ENCODE measurements at places on chromosomes 11 and 22. TPM values are rescaled to one million over a fixed set of nuclear protein-coding genes. Genes with fewer than 3 reads are reported as not detected.

- peak; percentile 28 for DNase-seq
These were observed 71.9 kb upstream of the GRAMD1B start for GRCh38 chr11:123357990-123358827.

DNA sequence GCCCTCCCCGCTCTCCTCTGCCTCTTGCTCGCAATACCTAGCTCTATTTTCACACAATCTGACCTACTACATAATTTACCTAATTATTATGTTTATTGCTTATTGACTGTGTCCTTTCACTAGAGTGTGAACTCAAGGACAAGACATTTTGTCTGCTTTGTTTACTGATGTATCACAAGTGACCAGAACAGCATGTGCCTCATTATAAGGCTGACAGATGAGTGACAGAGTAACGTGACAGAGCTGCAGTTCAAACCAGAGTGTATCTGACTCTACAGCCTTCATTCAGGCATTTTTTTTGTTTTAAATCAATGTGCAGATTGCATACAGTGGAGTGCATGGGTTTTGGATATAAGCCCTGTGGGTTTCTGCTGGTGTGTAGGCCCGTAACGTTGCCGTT, 82.0 kb upstream of the RAB1B start:
- no peak for DNase-seq

DNA sequence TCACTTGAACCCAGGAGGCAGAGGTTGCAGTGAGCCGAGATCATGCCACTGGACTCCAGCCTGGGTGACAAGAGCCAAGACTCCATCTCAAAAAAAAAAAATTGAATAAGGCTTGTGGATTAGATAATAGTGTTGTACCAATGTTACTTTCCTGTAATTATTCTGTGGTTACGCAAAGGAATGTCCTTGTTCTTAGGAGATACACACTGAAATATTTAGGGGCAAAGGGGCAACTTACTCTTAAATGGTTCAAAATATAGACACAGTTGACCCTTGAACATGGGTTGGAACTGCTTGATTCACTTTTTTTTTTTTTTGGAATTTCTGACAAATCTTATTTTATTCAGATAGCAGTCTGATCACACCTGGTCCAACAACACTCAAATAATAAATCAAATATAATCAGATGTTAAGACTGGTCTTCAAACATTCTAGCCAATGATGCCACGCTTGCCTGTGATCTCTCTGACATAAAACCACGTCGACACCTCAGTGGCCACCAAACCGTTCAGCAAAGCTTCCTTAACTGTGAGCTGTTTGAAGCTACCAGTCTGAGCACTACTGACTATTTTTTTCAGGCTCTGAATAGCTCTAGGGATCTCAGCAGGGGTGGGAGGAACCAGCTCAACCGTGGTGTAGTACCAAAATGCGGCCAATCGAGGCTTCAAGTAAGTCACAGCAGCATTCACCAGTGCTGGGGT, 710 bp downstream of the ATP5MGL start:
- DNase-seq, result no peak

- DNase-seq, result no peak
These were observed 237.6 kb downstream of the CSNK2A3 start for GRCh38 chr11:11115475-11115874.

The UCP2 gene
- total RNA-seq, result 336 TPM

The OR51B5 gene
- not detected for total RNA-seq

The CKAP5 gene
- total RNA-seq, result 51.4 TPM

All from CD4-positive, alpha-beta memory T cell (primary cell).